ENCODE measurements at places on chromosomes 7 and 10.

DNA sequence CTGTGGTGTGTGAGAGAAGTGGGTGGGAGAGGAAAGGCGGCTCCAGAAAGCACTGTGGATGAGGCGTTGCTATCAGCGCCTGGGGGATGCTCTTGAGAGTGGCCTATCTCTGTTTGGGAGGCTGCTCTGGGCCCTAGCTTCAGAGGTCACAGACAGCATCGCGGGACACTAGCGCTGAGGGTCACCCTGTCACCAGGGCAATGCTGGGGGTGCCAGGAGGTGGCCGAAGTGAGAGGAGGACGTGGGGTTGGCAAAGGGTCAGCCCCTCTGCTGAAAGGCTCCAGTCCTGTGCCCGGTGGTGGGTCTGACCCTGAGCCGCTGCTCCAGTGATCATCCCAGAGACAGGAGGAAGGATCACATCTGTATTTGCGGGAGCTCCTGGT is 3.0 kb upstream of the TACR2 start:
- no peak for DNase-seq

- no peak for DNase-seq
Observed at GRCh38 chr10:99742701-99743100, 10.7 kb downstream of the CUTC start.

- no peak for DNase-seq
Observed at GRCh38 chr7:70178787-70179186, 580.5 kb downstream of the AUTS2 start.

- DNase-seq, result no peak
Observed at GRCh38 chr10:120495226-120496009, 38.4 kb downstream of the PLPP4 start.

GRCh38 chr7:115047958-115048720 is 126.2 kb downstream of the MDFIC start:
- DNase-seq, result no peak

DNA sequence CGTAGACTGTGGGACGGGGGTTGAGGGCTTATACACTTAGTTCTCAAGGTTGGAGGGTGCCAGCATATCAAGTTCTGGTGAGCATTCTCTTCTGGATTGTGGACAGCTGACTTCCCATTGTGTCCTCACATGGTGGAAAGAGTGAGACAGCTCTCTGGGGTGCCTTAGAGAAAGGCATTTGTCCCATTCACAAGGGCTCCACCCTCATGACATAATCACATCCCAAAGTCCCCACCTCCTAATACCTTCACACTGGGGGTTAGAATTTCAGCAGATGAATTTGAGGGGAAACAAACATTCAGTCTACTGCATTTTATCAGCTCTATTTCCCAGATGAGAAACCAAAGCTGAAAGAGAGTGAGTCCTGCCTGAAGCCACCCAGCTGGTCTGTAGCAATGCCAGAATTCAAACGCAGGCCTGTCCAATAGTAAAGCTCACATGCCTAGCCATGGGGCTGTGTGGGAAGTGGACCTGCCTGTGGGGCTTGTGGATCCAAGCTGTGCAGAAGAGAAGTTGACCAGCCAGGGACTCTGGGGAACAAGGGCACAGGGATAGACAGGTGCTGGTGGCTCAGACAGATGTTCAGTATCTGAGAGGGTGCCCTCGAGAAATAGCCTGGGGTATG is 34.9 kb upstream of the LOXL4 start:
- no peak for DNase-seq
